K562 (cell line): ENCODE measurements at places on chromosomes 7 and 10.

- H3K27ac ChIP-seq: no peak overlapping the region
- no peaks in the 10 kb centered on the region for H3K27me3 ChIP-seq
- no peak for DNase-seq
- peaks cover 11% of the 10 kb centered on the region; the same call in 1 of the 3 replicates for H3K36me3 ChIP-seq
These were observed 623.1 kb downstream of the ACTR3B start for GRCh38 chr7:153382641-153383101.

DNA sequence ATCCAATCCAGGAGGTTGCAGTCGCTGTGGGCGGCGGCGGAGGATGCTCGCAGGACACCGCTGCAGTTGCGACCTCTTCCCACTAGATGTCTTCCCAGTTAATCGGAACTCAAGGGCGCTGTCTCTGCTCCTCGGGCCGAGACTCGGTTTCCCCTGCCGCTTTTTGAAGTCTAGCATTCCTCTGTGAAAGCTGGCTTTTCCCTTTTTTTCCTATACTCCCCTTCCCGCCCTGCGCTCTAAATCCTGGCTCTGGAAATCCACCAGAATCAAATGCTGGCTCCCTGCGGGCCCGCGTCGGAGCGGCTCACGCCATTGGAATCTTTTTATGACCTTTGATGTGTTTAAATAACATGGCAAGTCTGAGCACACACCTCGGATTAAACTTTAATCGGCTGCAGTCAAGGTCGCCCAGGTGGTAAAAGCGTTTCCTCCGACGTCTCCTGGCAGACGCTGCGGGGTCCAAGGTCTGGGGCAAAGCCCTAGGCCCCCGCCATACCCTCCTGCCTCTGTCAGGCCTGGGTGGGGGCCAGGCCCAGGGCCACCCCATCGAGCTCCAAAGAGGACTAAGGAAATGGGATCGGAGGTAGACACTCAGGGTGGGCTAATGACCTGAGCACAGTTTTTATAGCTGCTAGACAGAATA, 10.7 kb upstream of the HOXA13 start:
- H3K4me1 ChIP-seq: peaks cover 15% of the 10 kb centered on the region; the same call in 1 of the 2 replicates
- no peak overlapping the region for H3K4me3 ChIP-seq

DNA sequence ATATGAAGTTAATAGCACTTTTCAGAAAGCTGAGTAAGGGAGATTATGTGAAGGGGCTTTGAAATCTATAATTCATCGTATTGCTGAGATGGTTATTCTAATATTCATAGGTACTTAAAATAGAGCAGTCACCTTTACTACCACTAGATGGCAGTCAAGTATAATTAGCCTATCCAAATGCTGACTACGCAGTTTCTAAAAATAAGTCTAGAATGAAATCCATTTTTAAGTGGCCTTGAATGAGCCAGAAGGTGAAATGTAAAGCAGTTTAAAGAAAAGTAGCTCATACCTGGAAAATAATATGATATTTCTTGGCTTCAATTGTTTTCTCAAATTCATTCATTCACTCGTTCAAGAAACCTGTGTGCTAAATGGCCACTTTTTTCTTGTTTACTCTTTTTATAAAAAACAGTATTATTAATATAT, 1277.1 kb downstream of the GATA3 start:
- H3K36me3 ChIP-seq: no peaks in the 10 kb centered on the region
- H3K4me3 ChIP-seq: no peak overlapping the region
- H3K4me1 ChIP-seq: no peaks in the 10 kb centered on the region

DNA sequence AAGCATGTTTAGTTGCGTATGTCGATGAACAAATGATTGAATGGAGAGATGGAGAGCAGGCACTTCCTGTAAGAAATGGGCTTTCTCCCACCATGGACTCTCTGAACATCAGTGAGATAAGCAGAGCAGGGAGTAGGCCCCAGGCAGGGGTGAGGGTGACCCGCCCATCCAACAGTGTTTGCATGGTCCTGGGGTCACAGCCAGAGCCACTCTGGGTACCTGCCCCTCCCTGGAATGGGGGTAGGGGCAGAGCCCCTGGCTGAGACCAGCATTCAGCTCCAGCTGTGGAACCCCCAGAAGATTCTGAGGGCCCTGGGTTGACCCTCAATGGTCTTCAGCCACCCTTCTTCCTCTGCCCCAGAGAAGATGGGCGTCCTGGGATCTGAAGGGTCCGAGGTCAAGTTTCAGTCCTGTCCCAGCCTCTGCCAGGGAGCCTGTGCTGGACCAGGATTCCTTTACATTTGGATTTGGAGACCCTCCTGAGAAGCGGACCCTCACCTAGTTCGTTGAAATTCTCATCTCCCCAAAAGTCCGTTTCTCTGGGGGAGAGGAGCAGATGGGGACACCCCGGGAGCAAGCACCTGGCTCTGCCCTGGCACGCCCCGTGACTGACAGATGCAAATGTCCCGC, 2.4 kb upstream of the FGF8 start:
- H3K27me3 ChIP-seq: no peaks in the 10 kb centered on the region
- peaks cover 14% of the 10 kb centered on the region for H3K4me1 ChIP-seq
- no peak overlapping the region for H3K27ac ChIP-seq
- H3K36me3 ChIP-seq: peaks cover 21% of the 10 kb centered on the region; the same call in 2 of the 3 replicates
- no peak overlapping the region for H3K4me3 ChIP-seq

DNA sequence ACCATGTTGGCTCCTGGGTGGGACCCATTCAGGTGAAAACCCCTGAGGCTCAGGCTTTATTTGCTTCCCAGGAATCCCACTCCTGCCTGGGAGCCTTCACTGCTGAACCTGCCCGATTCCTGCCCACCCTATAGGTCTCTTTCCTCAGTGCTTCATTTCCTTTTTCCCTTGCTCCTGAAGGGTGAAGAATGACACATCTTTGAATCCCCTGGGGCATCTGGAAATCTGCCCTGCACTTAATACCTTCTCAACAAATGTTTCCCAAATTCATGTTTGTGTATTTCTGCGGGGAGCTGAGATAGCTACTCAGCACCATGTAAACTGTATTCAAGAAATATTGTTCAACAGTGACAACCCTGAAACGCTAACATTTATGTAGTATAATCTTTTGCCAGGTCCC, 10.3 kb upstream of the PCBD1 start:
- peaks cover 24% of the 10 kb centered on the region for H3K27me3 ChIP-seq
- no peaks in the 10 kb centered on the region for H3K4me1 ChIP-seq
- DNase-seq: no peak
- H3K27ac ChIP-seq: no peak overlapping the region
- no peak overlapping the region for H3K4me3 ChIP-seq

DNA sequence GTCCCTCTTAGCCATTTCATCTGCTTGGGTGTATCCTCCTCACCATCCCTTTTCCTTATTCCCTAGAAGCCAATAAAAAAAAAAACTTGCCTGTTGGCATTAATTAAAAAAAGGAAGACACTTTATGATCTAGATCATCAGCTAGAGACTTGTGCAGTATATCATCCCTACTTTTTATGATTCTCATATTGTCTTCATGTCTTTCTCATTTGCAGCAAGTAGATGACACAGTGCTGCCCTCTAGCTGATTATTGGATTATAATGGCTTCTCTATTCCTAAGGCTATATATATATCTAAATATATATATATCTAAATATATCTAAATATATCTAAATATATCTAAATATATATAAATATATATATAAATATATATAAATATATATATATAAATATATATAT, 272.4 kb upstream of the LRGUK start:
- no peaks in the 10 kb centered on the region for H3K4me1 ChIP-seq
- H3K4me3 ChIP-seq: no peak overlapping the region
- H3K36me3 ChIP-seq: no peaks in the 10 kb centered on the region

- DNase-seq: no peak
- H3K36me3 ChIP-seq: no peaks in the 10 kb centered on the region
- H3K4me1 ChIP-seq: peaks cover 12% of the 10 kb centered on the region
- peak overlapping the region; percentile 65; the same call in 2 of the 3 replicates for H3K27ac ChIP-seq
- H3K27me3 ChIP-seq: no peaks in the 10 kb centered on the region
These were observed 3.4 kb downstream of the DNMBP start for GRCh38 chr10:100006243-100006886.

- no peaks in the 10 kb centered on the region; the same call in 2 of the 3 replicates for H3K4me1 ChIP-seq
- no peaks in the 10 kb centered on the region; the same call in 2 of the 3 replicates for H3K27me3 ChIP-seq
- H3K36me3 ChIP-seq: no peaks in the 10 kb centered on the region
- H3K27ac ChIP-seq: no peak overlapping the region
These were observed 16.4 kb upstream of the C10orf105 start for GRCh38 chr10:71735709-71736569.

DNA sequence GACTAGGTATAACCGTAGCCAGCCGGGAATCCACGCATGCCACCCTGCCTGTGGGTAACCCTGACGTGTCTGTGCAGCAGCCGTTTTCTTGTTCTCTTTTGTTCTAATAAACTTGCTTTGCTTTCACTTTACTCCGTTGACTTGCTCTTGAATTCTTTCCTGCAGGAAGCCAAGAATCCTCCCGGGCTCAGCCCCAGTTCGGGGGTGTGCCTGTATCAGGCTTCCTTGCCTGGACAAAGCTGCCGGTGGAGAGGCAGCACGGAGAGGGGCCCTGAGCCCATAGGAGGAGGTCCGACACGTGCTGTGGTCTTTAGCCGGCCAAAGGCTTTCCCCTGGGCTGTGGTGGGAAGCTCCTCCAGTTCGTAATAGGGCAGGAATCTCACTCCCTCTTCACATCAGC, 256.5 kb upstream of the PPP2R2D start:
- no peaks in the 10 kb centered on the region for H3K36me3 ChIP-seq
- no peak overlapping the region for H3K27ac ChIP-seq

GRCh38 chr7:3949242-3949640, 648.2 kb downstream of the SDK1 start:
- no peak for DNase-seq
- H3K4me1 ChIP-seq: no peaks in the 10 kb centered on the region
- no peaks in the 10 kb centered on the region for H3K36me3 ChIP-seq
- no peak overlapping the region for H3K27ac ChIP-seq

DNA sequence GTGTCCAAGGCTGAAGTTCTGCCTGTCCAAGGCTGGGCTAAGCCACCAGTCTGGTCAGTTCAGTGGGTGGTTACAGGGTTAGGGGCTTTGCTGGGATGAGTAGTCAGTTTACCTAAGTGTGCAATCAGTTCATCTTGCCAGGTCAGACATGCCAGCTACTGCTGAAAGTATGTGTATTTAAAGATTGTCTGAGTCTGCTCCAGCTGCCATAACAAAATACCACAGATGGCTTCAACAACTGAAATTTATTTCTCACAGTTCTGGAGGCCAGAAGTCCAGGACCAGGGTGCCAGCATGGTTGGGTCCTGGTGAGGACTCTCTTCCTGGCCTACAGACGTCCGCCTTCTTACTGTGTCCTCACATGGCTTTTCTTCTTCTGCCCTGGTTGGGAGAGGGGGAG, 52.4 kb upstream of the TNS3 start:
- no peaks in the 10 kb centered on the region for H3K36me3 ChIP-seq
- no peak overlapping the region for H3K27ac ChIP-seq
- H3K4me1 ChIP-seq: no peaks in the 10 kb centered on the region; the same call in 1 of the 2 replicates
- H3K4me3 ChIP-seq: no peak overlapping the region
- DNase-seq: no peak

- no peaks in the 10 kb centered on the region for H3K27me3 ChIP-seq
- H3K4me3 ChIP-seq: no peak overlapping the region
- no peak overlapping the region for H3K27ac ChIP-seq
- no peaks in the 10 kb centered on the region for H3K36me3 ChIP-seq
- DNase-seq: no peak
- H3K4me1 ChIP-seq: no peaks in the 10 kb centered on the region
These were observed 6.3 kb upstream of the SEMA3A start for GRCh38 chr7:84200859-84201258.

GRCh38 chr10:43263551-43264343, 3.1 kb downstream of the RASGEF1A start:
- H3K36me3 ChIP-seq: no peaks in the 10 kb centered on the region
- no peak overlapping the region for H3K4me3 ChIP-seq
- H3K27me3 ChIP-seq: no peaks in the 10 kb centered on the region; the same call in 1 of the 3 replicates
- peak; percentile 21 for DNase-seq

- no peak overlapping the region for H3K4me3 ChIP-seq
- no peak for DNase-seq
- no peaks in the 10 kb centered on the region for H3K36me3 ChIP-seq
- H3K27ac ChIP-seq: no peak overlapping the region
- H3K4me1 ChIP-seq: no peaks in the 10 kb centered on the region
These were observed 676.3 kb upstream of the STEAP1 start for GRCh38 chr7:89477991-89478390.

GRCh38 chr10:114987995-114988394, 50.0 kb downstream of the TRUB1 start:
- no peaks in the 10 kb centered on the region for H3K4me1 ChIP-seq
- H3K27me3 ChIP-seq: no peaks in the 10 kb centered on the region
- DNase-seq: no peak
- H3K27ac ChIP-seq: no peak overlapping the region
- H3K36me3 ChIP-seq: no peaks in the 10 kb centered on the region
- H3K4me3 ChIP-seq: no peak overlapping the region

GRCh38 chr10:25805986-25806385, 128.0 kb upstream of the MYO3A start:
- no peak for DNase-seq
- no peaks in the 10 kb centered on the region for H3K27me3 ChIP-seq
- no peak overlapping the region for H3K27ac ChIP-seq
- no peak overlapping the region for H3K4me3 ChIP-seq
- H3K4me1 ChIP-seq: no peaks in the 10 kb centered on the region
- no peaks in the 10 kb centered on the region for H3K36me3 ChIP-seq

- no peak overlapping the region for H3K4me3 ChIP-seq
- H3K27me3 ChIP-seq: no peaks in the 10 kb centered on the region
- H3K4me1 ChIP-seq: no peaks in the 10 kb centered on the region
- DNase-seq: no peak
- no peak overlapping the region for H3K27ac ChIP-seq
- H3K36me3 ChIP-seq: no peaks in the 10 kb centered on the region
These were observed 117.5 kb upstream of the LRRN3 start for GRCh38 chr7:110973196-110973990.

GRCh38 chr7:147765301-147765700, 825.3 kb upstream of the C7orf33 start:
- H3K4me3 ChIP-seq: no peak overlapping the region
- H3K36me3 ChIP-seq: no peaks in the 10 kb centered on the region
- H3K27me3 ChIP-seq: no peaks in the 10 kb centered on the region
- H3K4me1 ChIP-seq: no peaks in the 10 kb centered on the region
- no peak overlapping the region for H3K27ac ChIP-seq

GRCh38 chr10:37552881-37553280, 304.5 kb downstream of the ZNF248 start:
- no peak overlapping the region for H3K4me3 ChIP-seq
- H3K36me3 ChIP-seq: no peaks in the 10 kb centered on the region
- H3K4me1 ChIP-seq: no peaks in the 10 kb centered on the region
- no peaks in the 10 kb centered on the region for H3K27me3 ChIP-seq
- no peak for DNase-seq

- no peaks in the 10 kb centered on the region for H3K36me3 ChIP-seq
- H3K27me3 ChIP-seq: no peaks in the 10 kb centered on the region
- H3K4me1 ChIP-seq: peaks cover 9% of the 10 kb centered on the region; the same call in 2 of the 3 replicates
- DNase-seq: no peak
- H3K4me3 ChIP-seq: no peak overlapping the region
These were observed 143.9 kb downstream of the JAZF1 start for GRCh38 chr7:28036696-28037095.

GRCh38 chr10:51468424-51468823, 231.0 kb downstream of the CSTF2T start:
- no peak overlapping the region for H3K27ac ChIP-seq
- no peak overlapping the region for H3K4me3 ChIP-seq
- H3K4me1 ChIP-seq: no peaks in the 10 kb centered on the region
- no peak for DNase-seq
- H3K36me3 ChIP-seq: no peaks in the 10 kb centered on the region
- no peaks in the 10 kb centered on the region for H3K27me3 ChIP-seq

- DNase-seq: no peak
- no peaks in the 10 kb centered on the region for H3K36me3 ChIP-seq
- no peak overlapping the region for H3K27ac ChIP-seq
- no peaks in the 10 kb centered on the region for H3K4me1 ChIP-seq
- H3K4me3 ChIP-seq: no peak overlapping the region
These were observed 132.6 kb downstream of the NXPH1 start for GRCh38 chr7:8566016-8566415.

- H3K27ac ChIP-seq: no peak overlapping the region
- no peak for DNase-seq
- no peak overlapping the region for H3K4me3 ChIP-seq
- H3K4me1 ChIP-seq: no peaks in the 10 kb centered on the region
- H3K27me3 ChIP-seq: peaks cover 4% of the 10 kb centered on the region; the same call in 2 of the 3 replicates
These were observed 53.1 kb downstream of the ACADSB start for GRCh38 chr10:123061865-123062264.
